Stimulated activated CD8-positive, alpha-beta memory T cell treated with anti-CD3 and anti-CD28 coated beads, Interleukin-7, amount 100 ng/mL, for 1 hour (primary cell): ENCODE measurements at places on chromosomes 6 and 20.

DNA sequence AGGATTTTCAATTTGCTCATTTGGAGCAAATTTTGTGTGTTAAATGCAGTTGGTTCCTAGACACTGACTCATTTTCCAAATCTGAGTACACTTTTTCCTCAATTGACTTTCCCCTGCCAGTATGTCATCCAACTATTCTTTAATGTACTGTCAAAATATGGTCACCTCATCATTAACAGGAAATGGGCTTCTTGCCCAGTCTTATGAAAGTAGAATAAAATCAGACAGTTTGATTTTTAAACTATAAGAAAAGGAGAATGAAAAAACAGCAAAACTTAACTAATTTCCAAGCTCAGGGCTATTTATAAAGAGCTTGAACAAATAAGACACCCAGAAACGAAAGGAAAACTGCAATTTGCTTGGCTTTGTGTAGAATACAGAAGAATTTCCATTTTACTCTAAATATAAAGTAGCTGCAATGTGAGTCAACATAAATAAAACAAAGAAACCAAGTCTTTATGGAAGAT, 43.7 kb upstream of the RAB23 start:
- no peak for DNase-seq

- DNase-seq = no peak
Observed at GRCh38 chr6:107641500-107641941, 151.6 kb downstream of the SOBP start.

DNA sequence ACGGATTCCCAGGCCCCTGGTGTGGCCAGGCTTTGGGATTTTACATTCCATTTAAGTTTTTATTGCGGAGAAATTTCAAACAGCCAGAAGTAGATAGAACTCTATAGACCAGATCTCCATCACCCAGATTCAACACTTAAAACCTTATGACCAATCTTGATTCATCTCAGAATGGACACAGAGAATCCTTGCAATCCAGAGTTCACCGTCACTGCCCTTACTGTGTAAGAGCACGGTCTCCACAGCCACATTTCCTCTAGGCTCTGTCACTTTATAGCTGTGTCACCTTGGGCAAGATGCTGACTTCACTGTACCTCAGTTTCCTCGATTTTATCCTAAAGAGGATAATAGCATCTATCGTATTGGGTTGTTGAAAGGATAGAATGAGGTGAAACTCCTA, 979 bp downstream of the ZNF133 start:
- DNase-seq = no peak

DNA sequence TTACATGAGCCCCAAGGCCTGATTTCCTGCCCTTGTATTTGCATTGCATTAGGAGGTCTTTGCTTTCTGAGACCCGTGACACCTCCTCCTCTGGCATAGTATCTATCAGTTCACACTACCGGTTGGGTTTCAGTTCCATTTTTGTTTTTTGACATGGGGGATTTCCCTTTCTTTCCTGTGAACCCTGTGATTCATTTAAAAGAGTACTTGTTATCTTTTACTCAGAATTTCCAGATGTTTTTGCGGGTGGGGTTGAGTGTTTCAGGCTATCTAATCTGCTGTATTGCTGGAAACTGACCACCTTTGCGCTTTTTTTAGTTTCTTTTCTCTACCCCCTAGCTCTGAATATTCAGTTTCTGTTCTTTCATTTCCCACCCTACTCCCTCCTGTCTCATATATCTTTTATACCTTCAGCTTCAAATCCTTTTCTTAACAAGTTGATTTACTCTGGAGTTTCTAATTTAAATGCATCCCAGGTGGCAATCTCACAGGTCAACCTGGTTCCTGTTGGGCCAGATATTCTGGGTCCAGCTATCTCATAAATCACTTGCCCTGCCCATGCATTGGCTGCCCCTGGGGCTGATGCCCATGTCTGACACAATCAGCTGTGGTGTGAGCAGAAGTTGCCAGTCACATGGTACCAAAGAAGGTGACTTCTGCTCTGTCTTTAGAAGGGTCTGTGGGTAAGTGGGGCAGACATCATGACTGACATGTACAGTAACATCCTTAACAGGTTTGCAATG, 14.3 kb upstream of the NCOA3 start:
- no peak for DNase-seq

- DNase-seq = no peak
Observed at GRCh38 chr6:16635810-16636602, 125.3 kb downstream of the ATXN1 start.

DNA sequence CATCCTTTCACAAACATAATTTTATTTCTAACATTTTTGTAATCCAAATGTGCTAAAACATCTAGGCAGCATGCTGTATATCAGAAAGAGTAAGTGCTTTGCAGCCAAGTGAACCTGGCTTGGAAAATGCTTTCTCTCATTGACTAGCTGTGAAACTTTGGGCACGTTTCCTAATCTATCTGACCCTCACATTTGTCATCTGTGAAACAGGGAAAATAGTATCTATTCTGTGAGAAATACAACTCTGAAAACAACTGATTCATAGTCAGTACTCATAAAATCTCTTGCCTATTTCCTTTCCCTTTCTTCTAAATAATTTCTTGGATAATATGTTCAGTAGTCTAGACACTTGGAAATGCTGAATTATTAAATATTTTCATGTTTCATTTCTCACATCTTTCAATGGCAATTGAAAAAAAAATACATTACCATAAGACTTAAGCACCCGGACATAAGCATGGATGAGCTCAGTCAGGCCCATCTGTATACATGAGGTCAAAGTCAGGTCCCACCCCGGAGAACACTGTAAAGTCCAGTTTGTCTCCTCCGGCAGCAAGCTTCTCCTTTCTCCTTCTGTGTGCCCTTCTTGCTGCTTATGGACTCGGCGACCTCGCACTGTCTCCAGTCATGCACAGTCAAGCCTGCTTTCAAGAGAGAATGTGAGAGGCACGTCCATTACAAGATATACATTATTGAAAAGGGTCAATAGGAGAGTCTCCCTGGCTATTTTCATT, 455.0 kb upstream of the SOX4 start:
- no peak for DNase-seq

DNA sequence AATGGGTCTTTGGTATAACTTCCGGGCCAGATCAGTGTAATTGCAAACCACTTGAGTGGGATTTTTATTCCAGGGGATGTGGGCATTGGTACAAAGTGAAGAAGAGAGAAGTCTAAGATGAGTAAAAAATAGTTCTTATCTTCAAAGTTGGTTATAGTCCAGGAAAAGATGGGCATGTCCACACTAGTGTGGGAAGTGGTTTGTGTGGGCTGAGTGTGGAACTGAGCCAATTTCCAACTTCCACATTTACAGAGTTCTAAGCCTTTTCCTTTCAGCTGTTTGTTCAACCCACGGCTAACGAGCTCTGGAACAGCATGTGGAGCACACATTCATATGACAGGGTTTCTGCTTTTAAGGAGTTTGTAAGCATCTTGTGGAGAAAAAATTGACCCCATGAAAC, 72.3 kb upstream of the IFNGR1 start:
- DNase-seq = no peak

DNA sequence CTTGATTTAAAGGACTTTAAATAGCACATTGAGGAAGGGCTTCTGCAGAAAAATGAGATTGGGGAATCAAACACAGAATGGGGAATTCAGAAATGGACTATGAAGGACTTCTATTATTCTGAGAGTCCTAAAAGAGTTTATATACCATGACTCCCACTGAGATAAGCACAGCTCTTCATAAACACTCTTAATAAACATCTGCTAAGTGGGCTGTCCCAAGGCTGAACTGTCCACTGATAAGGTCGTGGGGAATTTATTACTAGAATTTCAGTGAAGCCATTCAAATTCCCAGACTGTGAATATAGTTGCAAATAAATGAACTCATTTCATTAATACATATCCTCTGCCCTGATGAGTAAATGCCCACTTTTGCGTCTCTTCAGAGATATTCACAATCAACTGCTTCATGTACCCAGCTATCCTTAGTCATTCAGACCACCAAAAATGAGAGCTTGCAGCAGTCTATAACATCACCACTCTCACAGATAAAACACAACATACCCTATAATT, 468.2 kb upstream of the RUNX2 start:
- no peak for DNase-seq

DNA sequence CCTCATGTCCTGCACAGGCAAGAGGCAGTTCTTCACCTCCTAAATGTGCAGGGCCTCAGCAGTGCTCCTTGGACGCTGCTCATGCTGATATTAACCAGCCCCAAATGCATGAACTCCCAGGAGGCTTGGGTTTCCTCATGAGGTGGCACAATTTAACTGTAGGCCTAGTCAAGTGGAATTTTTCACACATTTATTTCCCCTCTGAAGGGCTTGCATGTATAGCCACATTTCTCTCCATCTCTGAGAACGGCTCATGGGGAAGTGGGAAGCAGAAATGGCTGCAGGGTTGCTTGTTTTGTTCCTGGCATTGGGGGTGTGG, 72.8 kb upstream of the PAX1 start:
- no peak for DNase-seq

DNA sequence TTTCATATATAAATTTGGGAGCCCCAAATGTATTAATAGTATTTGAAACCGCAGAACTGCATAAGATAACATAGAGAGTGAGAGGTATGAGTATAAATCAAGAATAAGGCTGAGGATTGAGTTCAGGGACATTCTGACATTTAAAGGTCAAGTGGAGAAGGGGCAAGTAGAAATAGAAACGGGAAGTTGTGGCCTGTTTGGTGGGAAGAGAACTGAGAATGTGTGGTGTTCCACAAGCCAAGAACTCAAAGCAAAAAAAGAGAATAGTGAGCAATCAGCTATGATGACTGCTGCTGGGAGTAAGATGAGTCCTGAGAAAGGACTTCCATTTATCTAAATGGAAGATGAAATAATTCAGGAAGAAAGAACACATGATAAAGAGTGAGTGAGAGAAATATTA, 418.4 kb downstream of the CD109 start:
- no peak for DNase-seq
